ENCODE measurements at places on chromosomes 1 and 21. TPM values are rescaled to one million over a fixed set of nuclear protein-coding genes. Genes with fewer than 3 reads are reported as not detected.

TRIM63 gene
- not detected for total RNA-seq

NCF2 gene
- total RNA-seq: 14.7 TPM

DNA sequence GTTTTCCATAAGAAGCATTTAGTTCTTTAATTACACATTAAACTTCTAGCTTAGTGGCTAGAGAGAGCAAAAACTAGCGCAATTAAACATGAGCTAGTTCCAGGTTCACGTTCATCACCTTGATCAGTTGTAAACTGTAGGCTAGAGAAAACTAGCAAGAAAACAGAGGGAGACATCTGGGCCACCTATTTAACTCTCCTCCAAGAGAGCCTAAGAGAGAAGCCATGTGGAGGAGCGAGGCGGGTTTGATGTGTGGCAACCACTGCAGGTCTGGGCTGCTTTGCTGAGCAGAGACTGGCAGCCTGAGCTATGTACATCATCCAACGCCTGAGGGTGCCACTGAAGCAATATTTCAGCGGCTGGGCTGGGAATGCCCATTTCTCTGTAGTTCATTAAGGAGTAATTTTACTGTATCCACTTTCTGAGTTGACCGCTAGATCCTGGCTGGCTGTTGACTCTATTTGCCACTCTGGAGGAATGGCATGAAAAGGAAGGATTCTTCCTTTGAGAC is 252.9 kb downstream of the DYRK1A start:
- H3K27me3 ChIP-seq: peaks cover 18% of the 10 kb centered on the region
- H3K36me3 ChIP-seq: no peaks in the 10 kb centered on the region
- H3K4me3 ChIP-seq: no peak overlapping the region
- no peak overlapping the region for H3K27ac ChIP-seq
- no peak for DNase-seq

ARMH1 gene
- total RNA-seq: 56.8 TPM

- peaks cover 3% of the 10 kb centered on the region for H3K4me1 ChIP-seq
- no peaks in the 10 kb centered on the region for H3K27me3 ChIP-seq
- H3K4me3 ChIP-seq: no peak overlapping the region
- H3K36me3 ChIP-seq: peaks cover 18% of the 10 kb centered on the region
- no peak for DNase-seq
- H3K27ac ChIP-seq: no peak overlapping the region
Measured at GRCh38 chr1:15928971-15929965, 46.6 kb downstream of the ZBTB17 start.

DNA sequence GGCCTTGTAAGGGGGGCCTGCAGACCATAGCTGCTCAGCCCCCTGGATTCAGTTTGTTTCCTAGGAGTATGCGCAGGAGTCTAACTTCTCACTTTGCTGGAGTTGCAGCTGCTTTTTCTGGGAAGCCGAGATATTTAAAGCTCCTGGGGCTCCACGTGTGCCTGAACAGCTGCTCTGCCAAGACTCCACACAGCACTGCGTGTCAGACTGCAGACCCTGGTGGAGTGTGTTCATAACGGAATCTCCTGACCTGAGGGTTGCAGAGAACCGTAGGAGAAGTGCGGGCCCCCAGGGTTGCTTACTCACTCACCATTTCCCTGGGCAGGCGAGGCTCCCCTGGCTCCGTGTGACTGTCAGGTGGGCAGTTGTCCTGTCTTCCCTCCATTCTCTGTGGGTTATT is 474.3 kb upstream of the TMPRSS15 start:
- no peaks in the 10 kb centered on the region for H3K27me3 ChIP-seq
- H3K27ac ChIP-seq: no peak overlapping the region
- no peak for DNase-seq
- no peaks in the 10 kb centered on the region for H3K4me1 ChIP-seq

SZRD1 gene
- 123 TPM for total RNA-seq

- H3K4me1 ChIP-seq: peaks cover 3% of the 10 kb centered on the region
- H3K36me3 ChIP-seq: no peaks in the 10 kb centered on the region
- no peak for DNase-seq
- H3K27ac ChIP-seq: no peak overlapping the region
- peaks cover 15% of the 10 kb centered on the region for H3K27me3 ChIP-seq
- H3K4me3 ChIP-seq: no peak overlapping the region
Measured at GRCh38 chr1:164562061-164562460, 3.1 kb downstream of the PBX1 start.

Measured in T-helper 17 cell (primary cell).